ENCODE measurements at places on chromosomes 13 and 19.

DNA sequence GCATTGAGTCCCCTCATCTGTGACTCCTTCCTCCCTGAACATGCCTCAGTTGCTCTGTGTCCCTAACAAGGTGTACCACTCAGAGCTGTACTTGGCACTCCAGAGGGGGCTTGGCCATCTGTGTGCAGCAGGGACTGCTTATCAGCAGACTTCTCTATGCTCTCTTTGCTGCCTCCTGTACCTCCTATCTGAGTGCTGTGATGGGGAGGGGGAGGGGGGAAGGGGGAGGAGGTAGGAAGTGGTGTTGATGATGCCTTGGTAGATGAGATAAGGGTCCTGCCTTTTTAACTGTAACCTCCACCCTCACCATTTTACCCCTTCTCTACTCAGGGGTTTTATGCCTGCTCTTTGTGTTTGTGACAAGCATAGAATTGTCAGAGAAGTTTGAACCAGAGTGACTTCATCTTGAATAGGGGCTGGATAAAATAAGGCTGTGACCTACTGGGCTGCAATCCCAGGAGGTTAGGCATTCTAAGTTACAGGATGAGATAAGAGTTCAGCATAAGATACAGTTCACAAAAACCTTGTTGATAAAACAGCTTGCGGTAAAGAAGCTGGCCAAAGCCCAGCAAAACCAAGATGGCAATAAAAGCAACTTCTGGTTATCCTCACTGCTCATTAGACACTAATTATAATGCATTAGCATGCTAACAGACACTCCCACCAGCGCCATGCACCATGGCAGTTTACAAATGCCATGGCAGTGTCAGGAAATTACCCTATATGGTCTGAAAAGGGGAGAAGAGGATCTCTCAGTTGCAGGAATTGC is 13.2 kb downstream of the PCDH8 start:
- DNase-seq = no peak

GRCh38 chr13:33401238-33401637 is 115.7 kb upstream of the STARD13 start:
- DNase-seq = no peak

DNA sequence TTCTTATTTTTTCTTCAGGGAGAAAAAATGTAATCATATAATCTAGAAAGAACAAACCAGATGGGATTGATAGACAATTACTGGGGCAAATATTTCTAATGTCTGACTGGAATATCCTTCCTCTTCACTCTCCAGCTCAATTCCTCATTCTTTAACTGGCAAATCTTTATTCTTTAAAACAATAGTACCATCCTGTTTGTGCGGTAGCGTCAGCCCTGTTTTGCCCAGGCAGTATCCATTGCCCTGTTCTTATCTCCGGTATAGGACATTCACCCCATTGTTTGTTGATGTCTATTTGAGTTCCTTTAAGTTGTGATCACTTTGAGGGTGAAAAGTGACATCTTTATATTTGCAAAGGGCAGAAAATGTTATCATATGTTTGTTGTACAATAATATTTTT is 185.4 kb downstream of the POSTN start:
- DNase-seq = no peak

GRCh38 chr13:31982124-31982523 is 49.5 kb upstream of the FRY start:
- DNase-seq = no peak

DNA sequence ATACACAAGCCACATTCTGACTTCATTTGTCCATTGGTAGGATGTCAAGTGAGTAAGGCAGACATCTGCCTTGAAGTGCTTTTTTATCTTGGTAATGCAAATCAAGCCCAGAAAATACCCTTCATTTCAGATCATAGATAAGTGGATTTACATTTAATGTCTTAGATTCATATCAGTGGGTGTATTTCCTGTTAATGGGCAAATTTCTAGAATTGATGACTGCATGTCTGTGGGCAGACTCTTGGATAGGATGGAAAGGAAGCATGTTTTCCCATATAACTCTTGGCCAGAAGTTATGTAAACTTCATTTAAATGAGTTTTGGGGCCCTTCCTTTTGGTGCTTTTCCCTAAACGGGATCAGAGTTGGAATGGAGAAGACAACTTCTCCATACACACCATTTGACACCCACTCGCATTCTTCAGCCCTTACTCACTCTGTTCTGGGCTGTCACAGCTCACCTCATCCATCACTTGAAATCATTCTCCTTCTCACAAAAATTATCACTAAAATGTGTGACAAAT is 154.6 kb downstream of the FLT1 start:
- DNase-seq = no peak

DNA sequence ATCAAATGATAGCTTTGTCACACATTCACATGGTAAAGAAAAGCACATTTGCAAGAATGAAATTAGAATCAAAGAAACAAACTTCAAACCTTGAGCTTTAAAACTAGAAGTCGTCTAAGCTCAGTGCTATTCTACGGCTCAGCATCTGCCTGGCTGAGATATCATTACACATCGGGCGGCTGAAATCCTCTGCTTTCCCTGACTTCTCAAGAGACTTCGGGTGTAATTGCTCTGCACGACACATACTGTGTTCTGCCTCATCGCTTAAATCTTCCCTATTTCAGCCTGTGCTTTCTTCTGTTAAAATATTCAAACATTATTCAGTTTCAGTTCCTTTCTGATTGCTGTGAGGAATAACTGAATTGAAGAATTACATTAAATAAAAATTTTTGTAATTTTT is 265.3 kb downstream of the NALCN start:
- DNase-seq = no peak

All from HuH-7 (cell line).